ENCODE measurements at places on chromosomes 16 and 17.

DNA sequence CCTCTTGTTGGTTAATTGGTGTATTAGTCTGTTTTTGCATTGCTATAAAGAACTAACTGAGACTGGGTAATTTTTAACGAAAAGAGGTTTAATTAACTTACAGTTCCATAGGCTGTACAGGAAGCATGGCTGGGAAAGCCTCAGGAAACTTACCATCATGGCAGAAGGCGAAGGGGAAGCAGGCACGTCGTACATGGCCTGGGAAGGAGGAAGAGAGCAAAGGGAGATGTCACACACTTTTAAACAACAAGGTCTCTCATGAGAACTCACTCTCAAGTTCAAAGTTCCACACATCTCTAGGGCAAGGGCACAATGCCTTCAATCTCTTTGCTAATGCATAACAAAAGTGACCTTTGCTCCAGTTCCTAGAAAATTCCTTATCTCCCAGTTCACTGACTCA, 125.0 kb upstream of the IRX5 start:
- no peak for DNase-seq

- DNase-seq = no peak
These were observed 52.5 kb downstream of the RTN4RL1 start for GRCh38 chr17:1972487-1973160.

- DNase-seq = no peak
These were observed 332.7 kb upstream of the HSBP1 start for GRCh38 chr16:83475108-83475507.

DNA sequence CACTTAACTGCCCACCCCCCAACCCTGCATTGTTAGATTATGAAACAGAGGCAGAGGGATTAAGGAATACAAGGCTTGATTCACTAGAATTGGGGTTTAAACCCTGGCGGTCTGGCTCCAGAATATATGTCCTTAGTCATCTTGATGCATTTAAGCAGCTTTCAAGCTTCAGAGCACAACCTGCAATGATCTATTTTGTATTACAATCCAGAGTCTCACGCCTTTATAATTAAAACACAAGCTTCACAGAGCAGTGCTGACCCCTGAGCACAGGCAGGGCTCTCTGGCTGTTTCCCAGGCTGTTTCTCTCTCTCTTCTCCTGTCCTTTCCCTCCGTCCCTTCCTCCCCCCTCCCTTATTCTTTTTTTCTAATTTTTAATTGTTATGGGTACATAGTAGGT, 209.1 kb downstream of the SPECC1 start:
- DNase-seq = no peak

DNA sequence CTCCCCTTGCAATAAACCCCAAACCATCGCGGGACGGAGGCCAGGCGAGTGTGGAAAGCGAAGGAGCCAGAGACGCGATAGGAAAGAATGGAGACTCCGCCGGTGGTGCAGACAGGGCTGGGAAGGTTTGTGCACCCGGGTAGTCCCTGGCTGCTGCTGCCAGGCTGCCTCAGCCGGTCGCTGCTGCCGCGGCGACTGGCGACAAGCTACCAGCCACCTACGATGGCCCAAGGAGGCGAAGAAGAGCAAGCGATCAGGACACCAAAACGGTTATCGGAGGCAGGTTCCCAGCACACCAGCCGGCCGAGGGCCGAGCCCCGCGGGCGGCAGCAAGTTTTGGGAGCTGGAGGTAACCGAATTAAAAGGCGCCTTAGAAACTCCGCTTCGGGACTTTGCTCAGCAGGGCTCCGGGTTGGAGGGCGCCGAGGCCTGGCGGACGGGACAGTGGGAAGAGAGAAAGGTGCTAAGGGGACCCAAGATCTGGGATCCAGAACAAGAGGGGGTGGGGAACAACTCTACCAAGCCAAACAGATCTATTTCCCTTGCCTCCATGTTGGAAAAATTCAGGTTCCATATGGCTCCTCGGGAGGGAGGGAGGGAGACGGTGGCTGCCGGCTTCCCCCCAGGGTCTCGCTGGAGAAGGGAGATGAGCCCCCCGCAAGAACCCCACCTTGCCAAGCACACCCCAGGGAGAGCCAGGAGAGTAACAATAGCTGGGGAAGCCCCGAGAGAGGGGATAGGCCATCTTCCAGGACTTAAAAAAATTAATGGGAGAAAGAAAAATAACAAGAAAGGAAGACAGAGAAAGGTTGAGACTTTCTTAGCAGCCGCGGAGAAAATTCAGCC, 9.7 kb upstream of the HOXB2 start:
- no peak for DNase-seq

DNA sequence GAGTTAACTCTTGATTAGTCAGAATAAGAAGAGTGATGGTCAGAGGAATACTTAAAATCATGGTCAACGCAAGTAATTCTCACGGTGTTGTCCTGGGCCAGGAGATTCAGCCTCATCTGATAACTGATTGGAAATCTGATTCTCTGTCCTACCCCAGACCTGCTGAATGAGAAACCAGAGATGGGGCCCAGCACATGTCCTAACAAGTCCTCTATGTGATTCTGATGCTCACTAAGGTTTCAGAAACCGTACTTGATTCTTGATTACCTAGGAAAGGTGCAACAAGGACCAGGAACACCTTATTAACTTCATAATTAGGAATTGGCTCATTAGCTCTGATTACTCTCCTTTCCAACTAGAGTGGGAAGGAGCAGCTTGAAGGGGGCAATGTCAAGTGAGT, 44.5 kb downstream of the ANKFY1 start:
- no peak for DNase-seq

DNA sequence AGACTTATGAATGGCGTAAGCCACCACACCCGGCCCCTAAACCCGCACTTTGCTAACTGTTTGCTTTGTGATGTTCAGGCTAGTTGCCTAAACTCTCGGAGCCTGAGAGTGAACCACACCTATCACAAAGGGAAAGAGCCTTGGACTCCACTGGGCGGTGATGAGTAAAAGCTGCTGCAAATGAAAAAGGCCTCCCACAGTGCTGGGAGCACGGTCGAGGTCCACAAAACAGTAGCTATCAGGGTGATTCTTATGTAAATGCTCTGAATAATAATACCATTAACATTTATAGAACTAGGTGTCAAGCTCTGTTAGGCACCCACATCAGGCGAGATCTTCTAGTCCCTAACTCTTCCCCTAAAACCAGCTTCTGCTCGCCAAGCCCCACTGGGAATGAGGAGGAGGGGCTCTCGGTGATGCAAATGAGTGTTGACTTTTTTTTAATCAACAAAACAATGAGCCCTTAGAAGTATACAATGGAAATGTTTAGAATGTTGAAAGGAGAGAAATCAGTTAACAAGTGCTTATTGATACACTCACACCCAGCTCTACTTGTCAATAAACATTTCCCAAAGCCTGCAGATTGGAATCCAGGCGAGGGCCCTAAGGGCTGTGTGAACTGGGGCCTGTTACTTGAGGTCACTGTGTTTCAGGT, 19.8 kb downstream of the FBRS start:
- DNase-seq = no peak

GRCh38 chr17:16419929-16420271, 4.5 kb downstream of the TRPV2 start:
- DNase-seq = no peak

- DNase-seq = no peak
These were observed 46.4 kb upstream of the KLHDC4 start for GRCh38 chr16:87812200-87812656.

- no peak for DNase-seq
These were observed 380.0 kb upstream of the XYLT1 start for GRCh38 chr16:17850581-17851250.

DNA sequence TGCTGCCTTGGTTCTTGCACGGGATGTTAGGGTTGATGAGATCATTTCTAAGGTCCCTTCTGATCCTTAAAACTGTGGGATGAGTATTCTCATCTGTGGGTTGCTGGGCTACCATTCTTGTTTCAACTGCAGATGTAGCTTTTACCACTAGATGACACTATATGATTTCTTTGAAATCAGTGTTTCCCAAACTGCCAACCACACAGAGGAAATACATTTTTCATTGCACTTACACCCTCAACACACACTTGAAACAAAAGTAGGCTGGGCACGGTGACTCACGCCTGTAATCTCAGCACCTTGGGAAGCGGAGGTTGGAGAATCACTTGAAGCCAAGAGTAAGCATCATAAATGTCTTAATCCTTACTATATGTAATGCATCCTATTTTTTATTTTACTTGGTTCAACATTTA, 15.3 kb downstream of the LCMT1 start:
- peak; percentile 34 for DNase-seq

DNA sequence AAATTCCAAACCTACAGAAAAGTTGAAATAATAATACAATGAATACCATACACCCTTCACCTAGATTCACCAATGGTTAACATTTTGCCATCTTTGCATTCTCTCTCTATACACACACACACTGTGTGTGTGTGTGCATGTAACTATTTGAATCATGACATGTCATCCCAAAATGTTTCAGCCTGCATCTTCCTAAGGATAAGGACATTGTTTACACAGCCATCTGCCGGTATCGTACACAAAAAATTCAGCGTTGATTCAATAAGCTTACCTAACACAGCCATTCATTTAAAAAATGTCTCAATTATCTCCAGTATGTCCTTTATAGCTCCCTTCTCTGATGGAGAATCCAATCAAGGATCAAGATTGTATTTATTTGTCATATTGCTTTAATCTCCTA, 3.9 kb downstream of the MXRA7 start:
- no peak for DNase-seq

DNA sequence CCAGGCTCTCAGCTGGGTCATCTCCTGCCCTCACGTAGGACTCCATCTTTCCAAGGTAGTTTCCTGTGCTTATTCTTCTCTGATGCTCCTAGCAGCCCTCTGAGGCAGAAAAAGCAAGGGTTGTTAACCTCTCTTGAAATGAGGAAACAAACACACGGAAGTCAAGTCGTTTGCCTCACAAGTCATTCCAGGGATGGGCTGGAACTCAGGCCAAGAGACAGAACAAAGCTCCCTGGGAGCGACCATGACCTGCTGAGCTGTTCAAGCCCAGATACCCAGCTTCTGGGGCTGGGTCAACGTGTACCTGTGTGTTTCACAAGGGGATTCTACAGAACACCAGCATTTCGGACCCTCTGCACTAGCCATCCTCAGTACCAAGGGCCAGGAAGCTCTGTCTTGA, 28.1 kb downstream of the SRL start:
- DNase-seq = no peak

GRCh38 chr17:76417499-76418143, 33.2 kb downstream of the SPHK1 start:
- no peak for DNase-seq

- peak; percentile 89 for DNase-seq
These were observed 52.6 kb downstream of the CYB5B start for GRCh38 chr16:69476920-69477443.

- DNase-seq = no peak
These were observed 441 bp downstream of the VASN start for GRCh38 chr16:4372001-4372577.

- DNase-seq = no peak
These were observed 81.8 kb downstream of the AKAP1 start for GRCh38 chr17:57166803-57167202.

GRCh38 chr17:10681866-10682446, 15.4 kb downstream of the SCO1 start:
- DNase-seq = peak; percentile 82

DNA sequence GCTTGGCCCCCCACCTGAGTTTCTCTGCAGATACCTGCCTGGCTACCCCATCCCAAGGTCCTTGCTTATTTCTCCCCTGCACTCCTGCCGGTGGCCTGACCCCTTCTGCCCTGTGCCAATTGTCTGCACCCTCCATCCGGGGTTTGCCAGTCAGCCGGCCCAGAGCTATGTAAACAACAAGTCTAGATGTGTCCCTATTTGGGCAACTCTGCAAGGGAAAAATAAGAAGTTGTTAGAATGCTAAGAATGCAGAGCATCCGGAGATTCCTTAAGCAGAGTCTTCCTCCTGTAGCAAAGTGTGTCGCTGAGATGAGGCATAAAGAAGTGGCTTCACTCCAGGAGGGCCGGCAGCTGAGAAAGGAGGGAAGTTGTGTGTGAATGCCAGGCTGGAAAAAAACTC, 46.6 kb downstream of the RGS9 start:
- DNase-seq = no peak

DNA sequence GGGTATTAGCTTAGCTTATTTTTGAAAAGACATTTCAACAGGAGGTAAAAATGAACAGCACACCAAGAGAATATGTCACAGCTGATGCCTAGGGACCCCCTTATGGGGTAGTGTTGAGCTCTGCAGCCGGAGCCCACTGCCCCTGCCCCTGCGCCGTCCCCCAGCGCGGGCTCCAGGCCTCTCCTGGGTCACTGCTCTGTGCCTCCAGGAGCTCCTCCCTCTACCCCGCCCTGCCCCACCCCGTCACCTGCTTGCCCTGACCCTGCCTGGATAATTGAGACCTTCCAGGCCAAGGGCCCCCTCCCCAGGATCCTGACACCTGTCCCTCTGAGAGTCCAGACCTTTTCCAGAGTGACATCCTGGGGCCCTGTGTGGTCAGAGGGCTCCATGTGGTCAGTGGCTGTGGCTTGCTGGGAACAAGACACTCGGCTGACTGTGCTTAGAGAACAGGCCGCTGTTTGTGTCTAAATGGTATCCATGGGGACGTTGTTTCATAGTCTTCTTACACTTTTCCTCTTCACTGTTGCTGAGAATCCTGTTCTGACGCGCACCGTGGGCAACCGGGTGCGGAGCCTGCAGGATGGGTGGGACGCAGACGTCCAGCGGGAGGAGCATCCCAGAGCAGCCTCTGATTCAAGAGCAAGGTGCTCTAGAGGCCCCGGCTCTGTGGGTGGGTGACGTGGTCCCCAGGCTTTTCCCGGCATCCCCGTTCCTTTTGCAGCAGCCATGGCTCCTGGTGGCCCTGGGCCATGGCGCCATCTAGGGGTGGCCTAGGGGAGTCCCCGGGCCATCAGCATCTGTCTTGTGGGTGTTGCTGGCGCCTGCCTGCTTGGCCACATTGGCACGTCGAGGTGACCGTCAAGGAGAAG, 20.0 kb upstream of the WFIKKN1 start:
- no peak for DNase-seq

GRCh38 chr16:88809068-88809675, 2.6 kb downstream of the APRT start:
- no peak for DNase-seq

GRCh38 chr16:87017371-87018012, 299.7 kb downstream of the C16orf95 start:
- peak; percentile 29 for DNase-seq

GRCh38 chr17:49021095-49021767, 24.0 kb downstream of the IGF2BP1 start:
- no peak for DNase-seq

DNA sequence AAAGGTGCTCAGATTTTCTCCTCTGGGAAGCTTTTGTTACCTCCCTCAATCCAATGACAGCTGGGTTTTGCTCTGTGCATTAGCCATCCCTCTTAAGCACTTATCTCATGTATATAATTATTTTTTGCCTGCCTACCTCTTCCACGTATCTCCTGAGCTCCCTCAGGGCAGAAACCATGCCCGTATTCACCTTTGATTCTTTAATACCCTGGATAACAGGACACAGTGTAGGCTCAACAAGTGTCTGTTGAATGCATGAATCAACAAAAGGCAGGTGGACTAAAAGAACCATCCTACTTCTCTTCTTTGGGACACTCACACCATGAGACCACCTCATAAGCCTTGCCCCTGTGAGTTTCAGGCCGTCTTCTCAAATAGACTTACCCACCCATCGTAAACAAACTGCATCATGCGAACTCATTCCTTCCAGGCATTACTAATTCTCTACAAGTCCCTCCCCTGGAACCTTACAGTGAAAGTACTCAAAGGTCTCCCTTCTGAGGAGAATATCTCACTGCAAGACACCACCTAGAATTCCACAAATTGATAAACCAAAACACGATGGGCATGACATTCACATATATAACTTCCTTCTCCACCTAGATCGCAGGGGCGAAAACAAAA, 3.2 kb downstream of the ARHGAP17 start:
- no peak for DNase-seq

GRCh38 chr16:30949650-30950515, 1.0 kb downstream of the ORAI3 start:
- peak; percentile 73 for DNase-seq

- no peak for DNase-seq
These were observed 1.4 kb downstream of the ALDOC start for GRCh38 chr17:28575126-28575795.

All from BJ (cell line).